ENCODE measurements at places on chromosomes 5 and 9.

GRCh38 chr9:11992866-11993265, 700.3 kb upstream of the TYRP1 start:
- DNase-seq = no peak
- no peaks in the 10 kb centered on the region for H3K36me3 ChIP-seq
- H3K27me3 ChIP-seq = no peaks in the 10 kb centered on the region
- no peaks in the 10 kb centered on the region for H3K4me1 ChIP-seq

DNA sequence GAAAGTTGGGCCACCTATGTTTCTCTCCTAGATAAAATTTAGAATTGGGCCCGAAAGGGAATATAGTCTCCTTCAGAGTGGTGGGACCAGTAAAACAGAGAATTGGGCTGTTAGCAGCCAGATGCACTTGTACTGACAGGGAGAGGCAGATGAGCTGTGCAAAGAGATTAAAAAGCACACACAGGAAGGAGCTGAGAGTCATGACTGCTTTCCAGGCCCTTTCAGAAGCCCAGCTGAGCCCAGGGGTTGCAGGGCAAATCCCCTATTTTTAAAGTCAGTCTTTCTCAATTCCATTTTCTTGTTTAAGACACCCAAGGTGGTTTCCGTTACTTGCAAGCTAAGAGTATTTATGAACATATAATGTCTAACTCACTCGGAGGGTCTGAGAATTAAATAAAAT, 130.4 kb downstream of the PRELID2 start:
- H3K4me3 ChIP-seq = no peak overlapping the region
- no peaks in the 10 kb centered on the region for H3K36me3 ChIP-seq
- H3K4me1 ChIP-seq = peaks cover 4% of the 10 kb centered on the region
- DNase-seq = no peak

- no peak overlapping the region for H3K27ac ChIP-seq
- no peaks in the 10 kb centered on the region for H3K27me3 ChIP-seq
These were observed 229.4 kb downstream of the FSTL4 start for GRCh38 chr5:133382661-133383579.

DNA sequence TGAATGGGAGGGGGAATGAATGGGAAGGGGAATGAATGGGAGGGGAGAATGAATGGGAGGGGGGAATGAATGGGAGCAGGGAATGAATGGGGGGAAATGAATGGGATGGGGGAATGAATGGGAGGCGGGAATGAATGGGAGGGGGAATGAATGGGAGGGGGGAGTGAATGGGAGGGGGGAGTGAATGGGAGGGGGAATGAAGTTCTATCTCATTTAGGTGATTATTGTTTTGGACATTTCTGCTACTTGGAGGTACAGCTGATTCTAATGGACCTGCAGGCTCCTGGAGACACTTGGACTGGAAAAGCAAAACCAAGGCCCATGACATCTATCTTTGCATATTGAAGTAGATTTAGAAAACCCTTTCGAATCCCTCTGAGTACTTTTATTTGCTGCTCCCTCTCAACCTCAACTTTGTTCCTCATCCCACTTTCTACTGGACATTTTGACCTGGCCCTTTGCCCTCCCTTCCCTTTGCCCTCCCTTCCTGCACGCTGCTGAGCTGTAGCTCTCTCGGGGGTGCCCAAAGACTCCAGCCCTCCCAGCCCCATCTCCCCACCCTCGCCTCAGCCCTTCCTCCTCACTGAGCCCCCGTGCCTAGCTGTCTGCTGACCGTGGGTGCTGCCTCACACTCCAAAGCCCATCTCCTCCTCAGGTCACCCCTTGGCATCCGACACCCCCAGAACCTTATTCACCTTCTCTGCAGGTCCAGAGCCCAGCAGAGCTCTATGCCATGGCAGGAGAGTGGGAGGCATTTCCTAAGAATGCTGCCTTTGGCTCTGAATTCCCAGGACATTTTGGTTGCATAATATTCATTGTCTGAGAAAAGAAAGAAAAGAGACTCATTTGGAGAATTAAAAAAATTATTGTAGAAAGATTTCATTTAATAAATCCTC, 19.9 kb upstream of the LPCAT1 start:
- no peak overlapping the region for H3K27ac ChIP-seq
- H3K27me3 ChIP-seq = no peaks in the 10 kb centered on the region
- no peaks in the 10 kb centered on the region for H3K4me1 ChIP-seq
- no peak for DNase-seq
- no peak overlapping the region for H3K4me3 ChIP-seq

- H3K27me3 ChIP-seq = no peaks in the 10 kb centered on the region
- peak overlapping the region; percentile 54 for H3K4me3 ChIP-seq
- peaks cover 28% of the 10 kb centered on the region for H3K4me1 ChIP-seq
- peak overlapping the region; percentile 69 for H3K27ac ChIP-seq
These were observed 600 bp downstream of the ENC1 start for GRCh38 chr5:74639807-74640449.

DNA sequence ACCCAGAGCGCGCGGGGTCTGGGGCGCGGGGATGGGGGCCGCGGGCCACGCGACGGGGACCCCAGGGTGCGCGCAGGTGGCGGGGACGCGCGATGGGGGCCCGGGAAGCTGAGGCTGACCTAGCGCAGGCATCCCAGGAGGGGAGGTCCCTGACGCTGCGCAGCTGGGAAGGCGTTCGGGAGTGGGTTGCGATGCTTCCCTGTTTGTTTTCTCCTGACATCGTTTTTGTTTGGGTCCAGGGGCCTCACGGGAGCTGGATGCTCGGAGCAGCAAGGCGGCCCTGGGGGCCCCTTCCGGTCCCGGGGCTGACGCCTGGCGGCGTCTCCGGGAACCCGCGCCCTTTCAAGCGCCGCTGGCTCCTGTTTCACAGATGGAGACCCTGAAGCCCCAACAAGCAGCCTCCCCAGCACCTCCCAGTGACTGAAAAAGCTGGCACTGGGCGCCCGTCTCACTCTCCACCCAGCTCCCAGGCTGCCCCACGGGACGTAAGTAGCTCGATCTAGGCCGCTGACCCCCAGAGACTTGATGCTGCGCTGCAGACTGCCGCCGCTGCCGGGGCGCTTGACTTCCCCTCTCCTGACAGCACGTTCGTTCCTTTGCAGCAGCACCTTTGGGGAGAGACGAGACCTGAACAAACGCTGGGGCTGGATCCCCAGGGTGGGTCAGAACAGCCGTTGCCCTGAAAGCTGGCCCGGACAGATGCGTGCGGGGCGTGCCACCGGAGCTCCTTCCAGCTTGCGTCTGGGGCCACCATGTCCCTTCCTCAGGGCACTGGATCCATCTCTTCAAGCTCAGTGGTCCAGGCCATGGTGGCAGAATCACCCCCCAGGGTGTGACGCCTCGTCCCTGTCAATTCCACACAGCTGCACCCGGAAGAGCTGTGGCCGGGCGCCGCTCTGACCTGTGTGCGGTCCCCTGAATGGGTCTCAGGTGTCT, 593 bp downstream of the BRD3OS start:
- DNase-seq = peak; percentile 43
- H3K27me3 ChIP-seq = no peaks in the 10 kb centered on the region
- peak overlapping the region; percentile 56 for H3K27ac ChIP-seq
- no peaks in the 10 kb centered on the region for H3K36me3 ChIP-seq

All from thyroid gland (tissue), 4 donors.